ENCODE measurements at places on chromosomes 12 and 14.

- no peak for DNase-seq
These were observed 27.1 kb downstream of the CCDC92 start for GRCh38 chr12:123945287-123946151.

- peak; percentile 48 for DNase-seq
These were observed 5.0 kb upstream of the CSRP2 start for GRCh38 chr12:76883811-76884210.

DNA sequence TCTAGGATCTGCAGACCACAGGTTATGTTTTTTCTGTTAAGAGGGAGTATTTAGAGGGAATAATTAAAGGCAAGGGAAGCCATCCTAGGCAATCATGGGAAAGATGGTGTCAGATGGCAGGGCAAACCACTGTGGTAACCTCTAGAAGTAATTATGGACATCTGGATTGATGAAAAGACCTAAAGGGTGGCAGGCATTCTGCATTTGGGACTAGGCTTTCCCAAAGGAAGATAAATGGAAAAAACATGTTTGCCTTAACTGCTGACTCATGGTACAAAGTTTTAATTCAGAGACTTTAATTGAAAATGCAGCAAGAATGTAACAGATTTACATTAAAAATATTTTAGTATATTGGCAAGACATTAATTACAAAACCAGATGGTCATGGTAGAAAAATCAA lies 88.1 kb downstream of the TMEM30B start:
- peak; percentile 31 for DNase-seq

- DNase-seq = no peak
These were observed 39.8 kb downstream of the NDUFA12 start for GRCh38 chr12:94963649-94964048.

GRCh38 chr12:12885096-12885792 lies 6.1 kb upstream of the GPRC5A start:
- no peak for DNase-seq

DNA sequence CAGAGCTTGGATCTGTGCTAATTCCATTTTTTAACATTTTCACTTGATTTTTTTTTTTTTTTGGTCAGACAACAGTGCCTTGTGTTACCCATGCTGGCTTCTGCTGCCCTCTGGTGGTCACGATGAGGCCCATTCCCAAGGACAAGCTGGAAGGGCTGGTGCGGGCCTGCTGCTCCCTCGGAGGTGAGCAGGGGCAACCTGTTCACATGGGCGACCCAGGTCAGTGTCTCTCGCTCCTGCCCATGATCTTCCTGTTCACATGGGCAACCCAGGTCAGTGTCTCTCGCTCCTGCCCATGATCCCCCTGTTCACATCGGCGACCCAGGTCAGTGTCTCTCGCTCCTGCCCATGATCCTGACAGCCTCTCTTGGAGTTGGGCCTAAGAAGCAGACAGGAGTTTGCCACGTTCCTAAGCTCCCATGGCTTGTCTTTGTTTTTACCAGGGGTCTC lies 59.4 kb downstream of the DGLUCY start:
- DNase-seq = peak; percentile 71
